Central memory CD4-positive, alpha-beta T cell (primary cell): ENCODE measurements at places on chromosomes 7 and 10.

DNA sequence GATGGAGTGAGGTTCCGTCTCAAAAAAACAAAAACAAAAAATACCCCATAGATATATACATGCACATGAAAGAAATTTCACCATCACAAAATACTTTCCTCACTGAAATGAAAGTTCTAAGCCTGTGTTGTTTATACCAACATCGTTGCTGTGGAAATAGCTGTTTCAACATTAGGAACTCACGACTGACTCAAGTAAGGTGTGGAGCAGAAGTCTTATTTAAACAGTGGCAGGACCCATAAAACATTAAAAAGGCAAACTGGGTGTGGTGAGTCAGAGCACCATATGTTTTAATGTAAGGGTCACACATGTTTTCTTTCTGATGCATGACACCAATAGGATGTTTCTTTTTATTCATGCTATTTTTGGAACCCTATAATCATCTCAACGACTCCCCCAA lies 48.3 kb downstream of the BAIAP2L1 start:
- DNase-seq: no peak

- no peak for DNase-seq
Measured at GRCh38 chr10:77104459-77104980, 533.1 kb downstream of the KCNMA1 start.

DNA sequence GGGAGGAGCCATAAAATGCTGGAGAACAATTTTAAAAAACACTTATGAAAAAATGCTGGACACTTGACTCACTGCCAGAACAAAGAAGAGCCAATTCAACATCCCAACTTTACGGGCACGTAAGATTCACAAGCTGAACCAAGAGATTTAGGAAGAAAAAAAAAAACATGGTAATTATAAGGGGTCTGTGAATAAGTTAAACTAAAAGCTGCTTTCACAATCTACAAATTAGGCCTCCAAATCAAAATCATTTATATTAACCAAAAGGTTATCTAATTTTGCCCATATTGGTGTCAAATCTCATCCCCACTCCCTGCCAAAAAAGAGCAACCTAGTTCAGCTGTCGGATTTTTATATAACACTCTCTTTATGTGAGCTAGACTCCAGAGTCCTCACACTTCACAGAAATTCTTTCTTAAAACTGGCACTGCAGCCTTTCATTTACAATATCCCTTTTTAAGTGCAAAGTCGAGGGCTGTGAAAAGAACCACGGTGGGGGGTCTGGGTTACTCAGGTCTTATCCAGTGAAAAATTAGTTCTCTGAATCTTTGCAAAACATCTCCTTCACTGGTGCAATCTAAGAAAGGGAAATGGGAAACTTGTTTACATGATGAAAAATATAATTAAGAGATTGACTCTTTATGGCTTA lies 30.4 kb upstream of the DGKI start:
- no peak for DNase-seq

DNA sequence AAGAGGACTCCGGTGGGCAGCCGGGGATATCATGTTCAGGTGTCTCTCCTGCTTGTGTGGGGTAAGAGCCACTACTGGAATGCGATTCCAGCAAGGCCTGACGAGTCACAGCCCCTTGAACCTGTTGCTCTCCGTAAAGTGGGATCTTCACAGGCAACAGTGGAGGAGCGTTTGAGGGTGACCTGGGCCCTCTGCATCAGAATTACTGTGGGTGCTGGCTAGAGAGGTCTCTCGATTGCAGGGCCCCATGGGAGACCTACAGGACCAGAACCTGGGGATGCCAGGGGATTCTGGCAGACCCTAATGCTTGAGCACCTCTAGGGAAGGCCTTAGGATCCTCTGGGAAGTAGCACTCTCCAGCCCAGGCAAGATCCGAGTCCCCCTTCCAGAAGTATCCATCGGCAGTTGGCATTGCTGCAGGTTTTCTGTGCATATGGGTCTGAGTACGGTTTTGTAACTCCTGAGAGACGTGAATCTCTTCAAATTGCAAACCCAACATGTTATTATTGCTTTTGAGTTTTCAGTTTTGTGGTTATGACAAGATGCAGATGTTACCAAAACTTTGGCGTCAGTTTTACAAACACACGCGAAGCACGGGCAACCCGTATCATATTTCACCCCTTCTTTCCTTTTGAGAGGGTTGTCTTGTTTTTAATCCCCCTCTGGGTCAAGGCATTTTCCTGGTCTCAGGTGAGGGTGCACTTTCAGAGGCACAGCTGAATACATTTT lies 4.6 kb downstream of the MGMT start:
- no peak for DNase-seq

GRCh38 chr7:67762516-67762915 lies 765.9 kb downstream of the TYW1 start:
- no peak for DNase-seq
